ENCODE measurements at places on chromosomes 6 and 20.

- peak; percentile 70 for DNase-seq
Measured at GRCh38 chr6:142207265-142207877, 60.3 kb downstream of the VTA1 start.

GRCh38 chr20:38208088-38208487 lies 43.0 kb upstream of the TGM2 start:
- no peak for DNase-seq

- peak; percentile 83 for DNase-seq
Measured at GRCh38 chr20:34220561-34220960, 20.7 kb upstream of the ASIP start.

- DNase-seq: no peak
Measured at GRCh38 chr6:107625264-107625663, 135.3 kb downstream of the SOBP start.

DNA sequence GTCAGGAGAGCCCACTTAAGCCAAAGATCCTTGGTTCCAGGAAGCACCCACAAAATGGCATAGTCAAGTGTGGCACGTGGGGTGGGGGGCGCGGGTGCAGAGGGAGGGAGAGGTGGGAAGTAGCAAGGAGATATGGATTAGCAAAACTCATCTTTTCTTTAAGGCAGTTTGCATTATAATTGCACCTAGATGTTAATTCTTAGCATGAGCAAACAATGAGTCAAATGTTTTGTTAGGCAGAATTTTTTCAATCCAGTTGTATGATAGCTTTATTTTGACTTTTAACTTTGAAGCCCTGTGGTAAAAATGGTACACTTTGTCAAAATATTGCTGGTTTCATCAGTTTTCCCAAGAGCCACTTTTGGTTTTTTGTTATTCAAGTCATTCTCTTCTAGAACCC lies 15.0 kb downstream of the SCAND1 start:
- DNase-seq: no peak
